ENCODE measurements at places on chromosomes 12 and 14.

- DNase-seq, result no peak
Observed at GRCh38 chr12:10393291-10393690, 3.5 kb upstream of the KLRK1 start.

- no peak for DNase-seq
Observed at GRCh38 chr12:115553622-115554021, 723.9 kb downstream of the MED13L start.

DNA sequence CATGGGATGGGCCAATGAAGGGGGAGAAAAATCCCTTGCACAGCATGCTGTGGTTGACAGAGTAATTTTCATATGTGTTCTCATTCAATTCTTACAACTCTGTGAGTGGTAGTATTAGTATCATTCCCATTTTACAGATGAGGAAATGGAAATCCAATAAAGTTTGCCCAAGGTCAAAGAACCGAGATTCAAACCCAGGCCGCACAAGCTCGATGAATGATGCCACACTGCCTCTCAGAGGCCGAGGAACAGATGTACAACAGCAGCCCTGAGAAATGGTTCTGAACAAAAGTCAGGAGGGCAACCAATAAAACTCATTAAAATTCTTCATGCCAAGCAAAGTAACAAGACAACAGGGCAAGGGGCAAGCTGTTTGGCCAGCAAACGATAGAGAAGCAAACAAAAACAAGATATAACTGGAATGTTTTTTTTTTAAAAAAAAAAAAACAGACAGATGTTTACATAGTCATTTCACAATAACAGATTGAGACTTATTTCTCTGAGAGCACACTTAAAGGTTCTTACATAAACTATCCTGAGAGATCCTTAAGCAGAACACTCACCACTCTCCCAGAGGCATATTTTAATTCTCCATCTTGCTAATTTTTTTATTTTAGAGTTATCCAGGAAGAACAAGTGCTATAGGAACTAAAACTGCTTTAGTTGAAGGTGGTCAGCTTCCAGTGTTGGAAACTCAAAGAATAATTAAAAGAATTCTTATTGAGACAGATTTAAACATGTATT, 85.8 kb downstream of the EXOC5 start:
- no peak for DNase-seq

- peak; percentile 73 for DNase-seq
Observed at GRCh38 chr12:115135800-115136211, 451.8 kb upstream of the TBX3 start.

- no peak for DNase-seq
Observed at GRCh38 chr12:24416423-24417109, 467.1 kb upstream of the SOX5 start.

DNA sequence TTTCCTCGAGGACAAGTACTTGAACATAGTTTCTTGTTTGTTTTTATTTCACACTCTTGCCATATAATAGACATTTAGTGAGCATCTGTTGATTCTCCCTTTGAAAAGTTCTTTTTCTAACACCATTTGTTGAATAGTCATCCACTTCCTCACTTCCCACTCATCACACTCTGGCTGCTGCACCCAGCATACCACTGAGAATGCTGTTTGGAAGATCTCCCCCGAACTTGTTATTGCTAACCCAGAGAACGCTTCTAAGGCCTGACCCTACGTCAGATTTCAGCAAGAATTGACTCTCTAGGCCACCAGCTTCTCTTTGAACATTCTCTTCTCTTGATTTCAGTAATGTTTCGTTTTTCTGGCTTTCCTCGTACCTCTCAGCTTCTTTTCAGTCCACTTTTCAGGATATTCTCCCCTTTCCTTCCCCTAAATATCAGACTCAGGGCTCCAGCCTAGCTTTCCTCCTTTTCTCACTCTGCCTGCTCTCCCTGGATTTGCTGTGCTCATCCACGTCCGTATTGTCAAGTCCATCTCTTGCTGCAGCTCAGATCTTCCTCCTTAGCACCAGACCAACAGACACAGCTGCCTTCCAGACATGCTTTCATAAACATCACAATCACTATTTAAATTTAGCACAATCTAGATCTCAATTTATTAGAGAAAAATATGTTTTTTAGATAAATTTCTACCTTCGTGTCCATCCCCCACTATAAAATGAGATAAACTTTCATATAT, 94.0 kb upstream of the SLC38A4 start:
- no peak for DNase-seq

- no peak for DNase-seq
Observed at GRCh38 chr12:127823801-127824200, 443.2 kb upstream of the TMEM132C start.

DNA sequence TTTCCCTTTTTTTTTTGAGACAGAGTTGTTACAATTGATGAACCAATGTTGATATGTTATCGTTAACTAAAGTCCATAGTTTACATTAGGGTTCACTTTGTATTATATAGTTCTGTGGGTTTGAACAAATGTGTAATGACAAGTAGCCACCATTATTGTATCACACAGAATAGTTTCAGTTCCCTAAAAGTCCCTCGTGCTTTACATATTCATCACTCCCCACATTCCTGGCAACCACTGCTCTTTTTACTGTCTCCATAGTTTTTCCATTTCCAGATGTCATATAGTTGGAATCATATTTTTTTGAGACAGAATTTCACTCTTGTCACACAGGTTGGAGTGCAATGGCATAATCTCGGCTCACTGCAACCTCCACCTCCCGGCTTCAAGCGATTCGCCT, 12.5 kb downstream of the HSD17B6 start:
- DNase-seq, result no peak

- DNase-seq, result no peak
Observed at GRCh38 chr14:102827716-102828115, 50.5 kb downstream of the TRAF3 start.

DNA sequence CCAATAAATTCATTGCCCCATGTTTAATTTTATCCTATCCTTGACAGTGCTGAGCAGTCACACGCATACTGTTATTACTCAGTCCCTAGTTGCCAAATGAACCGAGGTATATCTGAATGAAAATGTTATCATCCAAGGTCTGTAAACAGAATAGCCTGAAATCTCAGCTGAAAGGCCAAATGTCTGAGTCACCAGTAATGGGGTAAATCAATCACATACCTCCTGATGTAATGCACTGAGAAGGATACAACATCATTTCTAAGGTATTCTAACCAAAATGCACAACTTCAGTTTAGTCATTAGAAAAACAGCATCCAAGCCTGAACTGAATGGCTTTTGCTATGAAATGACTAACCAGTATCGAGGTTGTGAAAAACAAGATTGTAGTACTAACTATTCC, 228.6 kb downstream of the DPF3 start:
- peak; percentile 77 for DNase-seq

DNA sequence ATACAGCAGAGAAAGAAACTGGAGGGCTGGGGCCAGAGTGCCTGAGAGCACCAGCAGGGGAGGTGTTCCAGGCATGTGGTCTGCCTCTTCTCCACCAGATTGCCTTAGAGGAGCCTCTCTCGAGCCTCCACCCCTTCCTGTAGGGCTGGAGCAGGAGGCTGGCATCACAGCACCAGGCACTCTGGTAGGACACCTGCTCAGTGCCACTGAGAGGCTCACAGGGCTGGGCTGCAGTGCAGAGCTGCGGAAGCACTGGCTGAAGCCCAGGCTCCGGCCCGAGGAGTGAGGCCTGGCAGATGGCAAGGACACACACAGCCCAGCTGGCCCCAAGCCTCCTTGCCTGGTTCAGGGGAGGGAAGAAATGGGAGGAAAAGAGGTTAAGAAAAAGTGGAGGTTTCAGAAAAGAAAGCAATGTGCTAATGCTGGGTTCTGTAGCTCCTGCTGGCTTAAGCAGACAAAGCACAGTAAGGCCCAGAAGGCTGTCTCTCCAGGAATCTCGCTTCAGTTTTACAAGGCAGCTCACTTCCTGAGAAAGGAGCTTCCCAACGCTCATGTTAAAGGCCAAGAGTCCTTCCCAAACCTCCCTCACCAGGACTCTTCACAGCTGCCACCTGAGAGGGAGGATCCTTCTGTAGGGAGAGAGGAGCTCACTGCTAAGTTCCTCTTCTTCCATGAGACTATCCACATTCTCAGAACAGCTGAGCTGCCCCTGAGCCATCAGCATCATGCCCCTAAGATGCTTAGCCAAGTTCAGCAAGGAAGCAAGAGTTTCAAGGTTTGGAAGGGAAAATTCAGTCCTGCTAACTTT, 23.8 kb downstream of the SPTB start:
- DNase-seq, result no peak

GRCh38 chr12:116926283-116927243, 15.8 kb downstream of the FBXW8 start:
- no peak for DNase-seq

GRCh38 chr12:78431931-78432330, 432.6 kb upstream of the SYT1 start:
- DNase-seq, result peak; percentile 13

- no peak for DNase-seq
Observed at GRCh38 chr12:100715976-100716944, 78.3 kb upstream of the ANO4 start.

- DNase-seq, result no peak
Observed at GRCh38 chr12:114063435-114063834, 97.3 kb upstream of the RBM19 start.

GRCh38 chr12:114166362-114166761, 200.2 kb upstream of the RBM19 start:
- DNase-seq, result peak; percentile 41

- DNase-seq, result peak; percentile 52
Observed at GRCh38 chr14:64645220-64645892, 58.9 kb upstream of the PLEKHG3 start.

GRCh38 chr12:20006871-20007730, 361.2 kb upstream of the PDE3A start:
- no peak for DNase-seq

Measured in AG08396 (cell line).